SJCRH30 (cell line): ENCODE measurements at places on chromosomes 5 and 9. TPM values are rescaled to one million over a fixed set of nuclear protein-coding genes. Genes with fewer than 3 reads are reported as not detected.

- DNase-seq, result peak; percentile 54
Measured at GRCh38 chr5:125274938-125275724, 528.7 kb upstream of the ZNF608 start.

Gene GZMA
- total RNA-seq, result not detected in 2 replicates

DNA sequence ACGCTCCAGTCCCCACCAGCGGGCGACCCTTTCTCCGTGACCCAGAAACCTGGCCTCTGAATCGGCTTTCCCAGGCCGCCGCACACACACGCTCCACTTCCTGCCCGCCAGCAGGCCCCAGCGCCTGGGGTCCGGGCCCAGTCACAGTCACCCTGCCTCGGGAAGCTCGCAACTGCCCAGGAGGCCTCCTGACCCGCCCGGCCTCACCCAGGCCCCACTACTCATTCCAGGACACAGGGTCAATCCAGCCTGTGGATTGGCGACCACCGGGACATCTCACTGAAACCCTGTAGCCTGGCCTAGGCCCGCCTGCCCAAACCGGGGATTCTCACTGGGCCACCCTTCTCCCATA is 2.7 kb upstream of the IRX4 start:
- no peak for DNase-seq

DNA sequence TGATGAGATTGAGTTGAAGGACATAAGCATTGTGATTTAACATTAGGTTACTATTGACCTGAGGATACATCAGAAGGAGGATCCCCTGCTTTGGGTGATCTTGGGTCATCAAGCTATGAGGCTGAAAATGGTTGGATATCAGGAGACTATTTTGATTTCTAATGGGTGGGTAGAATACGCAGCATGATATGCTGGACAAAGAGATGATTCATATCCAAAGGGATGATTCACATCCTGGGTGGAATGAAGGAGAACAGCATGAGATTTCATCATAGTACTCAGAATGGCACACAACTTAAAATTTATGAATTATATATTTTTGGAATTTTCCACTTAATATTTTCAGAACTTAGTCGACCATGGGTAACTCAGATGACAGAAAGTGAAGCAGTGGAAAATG is 1759.5 kb upstream of the C9orf72 start:
- no peak for DNase-seq

DNA sequence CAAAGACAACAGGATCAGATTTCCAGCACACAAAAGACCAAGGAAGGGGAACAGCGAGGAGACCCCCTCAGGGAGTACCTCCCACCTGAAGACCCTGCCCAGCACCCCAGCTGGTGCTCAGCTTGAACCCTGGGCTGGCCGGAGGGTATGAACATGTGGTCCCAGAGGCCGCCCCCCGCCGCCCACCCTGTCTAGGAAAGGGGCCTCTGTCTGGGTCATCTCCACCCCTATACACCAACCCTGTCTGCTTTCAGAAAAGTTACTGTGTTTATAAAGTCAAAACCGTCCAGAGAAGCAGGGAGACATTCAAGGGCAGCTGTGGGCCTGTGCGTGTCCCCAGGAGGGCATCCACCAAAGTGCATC is 72.2 kb downstream of the ADAMTS2 start:
- no peak for DNase-seq

Gene ZCCHC9
- total RNA-seq, result 39.8 and 46.9 TPM in 2 replicates

- DNase-seq, result no peak
Measured at GRCh38 chr5:80747922-80748321, 93.1 kb upstream of the DHFR start.

DNA sequence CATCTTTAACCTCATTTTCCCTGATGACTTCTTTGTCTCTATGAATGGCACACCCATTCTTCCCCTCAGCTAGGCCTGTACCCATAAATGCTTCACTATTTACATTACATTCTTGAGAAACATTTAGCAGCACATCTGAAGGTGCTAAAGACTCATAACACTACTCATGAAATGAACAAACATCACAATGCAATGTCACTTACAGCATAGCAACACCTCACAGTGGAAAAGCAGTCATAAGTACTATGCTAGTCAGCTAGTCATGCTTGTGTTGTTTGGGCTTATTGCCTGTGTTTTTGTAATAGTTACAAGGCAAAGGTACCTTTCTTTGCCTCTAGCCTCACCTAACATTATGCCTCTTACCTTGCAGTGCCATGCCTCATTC is 228.9 kb downstream of the KIAA0825 start:
- no peak for DNase-seq

DNA sequence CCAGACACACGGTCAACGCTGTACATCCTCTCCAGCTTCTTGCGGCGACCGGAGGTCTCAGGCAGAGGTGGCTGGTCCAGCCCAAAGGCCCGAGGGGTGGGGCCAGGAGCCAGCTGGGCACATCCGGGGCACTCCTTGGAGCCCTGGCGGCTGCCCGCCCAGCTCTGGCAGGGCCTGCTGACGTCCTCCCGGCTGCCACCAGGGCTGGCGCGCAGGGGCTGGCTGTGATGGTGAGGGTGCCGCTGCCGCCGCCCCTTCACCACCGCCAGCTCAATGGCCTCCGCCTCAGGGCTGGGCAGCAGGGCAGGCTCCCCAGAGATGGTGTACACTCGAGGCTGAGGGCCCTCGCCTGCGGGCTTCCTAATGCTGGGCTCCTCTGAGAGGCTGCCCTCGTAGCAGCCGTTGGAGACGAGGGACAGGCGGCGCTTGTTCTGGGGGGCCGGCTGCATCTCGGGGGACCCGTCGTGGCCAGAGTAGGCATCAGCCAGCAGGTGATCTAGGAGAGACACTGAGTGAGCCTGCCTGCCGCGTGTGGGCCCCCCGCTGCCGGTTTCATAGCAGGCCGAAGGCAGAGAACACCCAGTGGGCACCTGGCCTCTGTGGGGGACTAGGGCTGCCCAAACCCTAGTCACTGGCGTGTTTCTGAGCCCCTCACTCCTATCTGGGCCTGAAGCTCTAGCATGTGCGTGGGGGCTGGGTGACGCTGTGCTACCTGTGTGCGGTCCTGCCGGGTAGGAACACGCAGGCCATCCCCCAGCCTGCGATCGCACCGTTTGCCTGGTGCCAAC is 1.5 kb downstream of the NSMF start:
- no peak for DNase-seq

Gene CDH12
- 0.05 and 0.24 TPM in 2 replicates for total RNA-seq

Gene PBX3
- 69.5 and 75.9 TPM in 2 replicates for total RNA-seq

GRCh38 chr5:17412760-17413671 is 85.0 kb upstream of the TAF11L2 start:
- DNase-seq, result no peak

- no peak for DNase-seq
Measured at GRCh38 chr9:14652729-14653377, 40.4 kb downstream of the ZDHHC21 start.

- DNase-seq, result no peak
Measured at GRCh38 chr9:35793461-35793860, 2.1 kb downstream of the NPR2 start.

DNA sequence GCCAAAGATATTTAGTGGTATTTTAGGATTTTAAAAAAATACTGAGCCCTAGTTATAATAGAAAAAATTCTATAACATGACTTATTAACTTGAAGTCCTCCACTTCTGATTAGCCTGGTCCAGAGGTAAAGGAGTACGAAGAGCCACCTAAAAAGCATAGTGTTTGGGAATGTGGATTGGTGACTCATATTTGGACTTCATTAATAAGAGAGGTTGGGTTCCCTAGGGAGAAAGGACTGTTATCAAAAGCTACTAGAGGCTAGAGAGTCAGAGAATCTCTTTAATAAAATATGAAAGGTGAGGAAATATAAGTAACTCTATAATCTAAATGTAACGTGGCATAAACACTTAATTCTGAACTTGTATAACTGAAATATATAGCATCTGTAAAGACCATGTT is 180.7 kb upstream of the TARS1 start:
- DNase-seq, result no peak

Gene PTAR1
- 76.3 and 85.5 TPM in 2 replicates for total RNA-seq

Gene MEIKIN
- not detected in 2 replicates for total RNA-seq

DNA sequence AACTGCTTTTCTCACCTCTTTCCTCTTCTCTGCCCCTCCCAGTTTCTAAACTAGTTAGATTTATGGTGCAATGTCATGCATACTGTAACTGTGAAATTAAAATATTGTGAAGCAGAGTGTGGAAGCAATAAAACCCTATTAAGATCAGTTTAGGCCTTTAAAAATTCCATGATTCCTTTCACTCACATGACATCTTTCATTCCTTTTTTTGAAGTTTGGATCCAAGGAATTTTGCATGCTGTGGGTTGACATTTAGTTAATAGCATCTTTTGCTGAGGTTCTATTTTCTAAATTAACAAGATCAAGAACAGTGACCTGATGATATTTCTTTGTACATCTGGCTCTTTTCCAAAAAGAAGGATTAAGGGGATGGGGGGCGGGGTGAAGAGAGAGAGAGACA is 13.7 kb downstream of the FOXD1 start:
- DNase-seq, result no peak

Gene NR2F1
- total RNA-seq, result 18.2 and 18.7 TPM in 2 replicates

Gene HTR1A
- total RNA-seq, result not detected in 2 replicates

DNA sequence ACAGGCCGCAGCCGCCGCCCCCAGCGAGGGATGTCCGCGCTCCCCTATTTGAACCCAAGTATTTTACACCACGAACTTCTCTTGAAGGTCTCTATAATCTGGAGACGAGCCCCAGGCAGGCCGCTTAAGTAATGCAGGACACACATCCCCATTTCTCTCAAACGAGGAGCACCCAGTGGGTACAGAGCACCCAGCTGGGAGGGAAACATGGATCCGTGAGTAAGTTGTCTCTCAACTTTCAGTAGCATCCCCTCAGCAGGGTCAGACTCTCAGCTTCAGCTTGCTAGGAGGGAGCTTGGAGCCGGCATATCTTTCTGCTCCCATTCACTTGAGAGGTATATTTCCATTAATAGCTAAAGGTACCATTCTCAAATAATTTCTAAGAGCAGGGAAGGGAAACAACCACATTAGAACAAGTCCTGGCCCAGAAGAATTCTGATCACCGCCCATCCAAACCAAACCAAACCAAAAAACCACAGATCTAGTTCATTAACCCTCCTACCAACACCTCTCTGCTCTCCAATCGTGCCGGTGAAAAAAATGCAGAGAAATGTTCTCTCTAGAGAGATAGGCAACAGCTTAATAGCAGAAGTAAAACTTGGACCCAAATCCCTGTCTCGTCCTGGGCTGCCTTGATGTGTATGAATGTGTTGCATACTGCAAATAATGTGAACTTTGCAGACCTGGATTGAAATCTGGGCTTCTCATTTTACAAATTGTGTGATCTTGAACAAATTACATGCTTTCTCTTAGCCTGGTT is 910 bp downstream of the TDRD7 start:
- no peak for DNase-seq

Gene ENHO
- 0.25 TPM in 1 of 2 replicates, not detected in the other for total RNA-seq

Gene SPATA24
- 8.2 and 8.8 TPM in 2 replicates for total RNA-seq

DNA sequence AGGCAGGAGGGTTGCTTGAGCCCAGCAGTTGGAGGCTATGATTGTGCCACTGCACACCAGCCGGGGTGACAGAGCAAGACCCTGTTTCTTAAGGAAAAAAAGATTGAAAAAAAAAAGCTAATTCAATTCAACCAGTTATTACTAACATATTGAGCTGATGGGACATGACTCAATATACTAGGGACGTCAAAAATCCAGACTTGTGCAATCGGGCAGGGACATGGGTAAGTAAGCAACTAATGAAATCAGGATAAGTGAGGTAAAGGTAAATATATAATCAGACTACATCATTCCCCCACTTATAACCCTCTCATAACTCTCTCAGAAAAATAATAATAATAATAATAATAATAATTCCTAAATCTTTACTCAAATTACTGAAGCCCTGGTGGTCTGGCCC is 975 bp upstream of the HAVCR1 start:
- no peak for DNase-seq

Gene CDC23
- 73.5 and 74.3 TPM in 2 replicates for total RNA-seq

Gene CAPSL
- total RNA-seq, result not detected in 2 replicates

Gene BTNL8
- not detected in 2 replicates for total RNA-seq

Gene FCN2
- total RNA-seq, result not detected in 2 replicates

GRCh38 chr5:103272377-103272776 is 13.8 kb downstream of the MACIR start:
- no peak for DNase-seq

GRCh38 chr9:1253064-1253979 is 203.2 kb downstream of the DMRT2 start:
- peak; percentile 26 for DNase-seq

- no peak for DNase-seq
Measured at GRCh38 chr5:39570403-39571027, 145.7 kb upstream of the DAB2 start.

DNA sequence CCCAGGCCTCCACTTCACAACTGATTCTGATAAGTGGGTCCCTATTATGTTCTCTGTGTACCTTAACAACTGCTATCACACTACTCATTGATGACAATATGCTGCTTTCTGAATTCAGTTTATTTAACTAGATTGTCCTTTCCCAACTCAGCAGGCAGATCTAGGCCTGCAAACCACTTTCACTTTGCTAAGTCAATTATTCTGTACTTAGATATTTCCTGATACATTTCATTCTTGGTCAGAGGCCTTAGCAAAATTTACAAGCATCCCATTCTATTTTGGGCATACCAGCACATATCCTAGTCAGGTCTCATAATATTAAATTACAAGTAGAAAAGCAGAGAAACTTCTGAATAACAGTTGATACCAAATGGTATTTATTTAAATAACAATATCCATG is 235.7 kb upstream of the HAPLN1 start:
- no peak for DNase-seq

GRCh38 chr9:77221431-77221830 is 44.1 kb downstream of the VPS13A start:
- DNase-seq, result no peak

Gene DCAF10
- 11.5 and 15.7 TPM in 2 replicates for total RNA-seq

GRCh38 chr5:142972064-142972570 is 201.9 kb downstream of the ARHGAP26 start:
- DNase-seq, result no peak

GRCh38 chr5:127950707-127951391 is 132.7 kb upstream of the SLC12A2 start:
- no peak for DNase-seq

- DNase-seq, result no peak
Measured at GRCh38 chr9:108869092-108869725, 7.1 kb downstream of the ACTL7A start.

DNA sequence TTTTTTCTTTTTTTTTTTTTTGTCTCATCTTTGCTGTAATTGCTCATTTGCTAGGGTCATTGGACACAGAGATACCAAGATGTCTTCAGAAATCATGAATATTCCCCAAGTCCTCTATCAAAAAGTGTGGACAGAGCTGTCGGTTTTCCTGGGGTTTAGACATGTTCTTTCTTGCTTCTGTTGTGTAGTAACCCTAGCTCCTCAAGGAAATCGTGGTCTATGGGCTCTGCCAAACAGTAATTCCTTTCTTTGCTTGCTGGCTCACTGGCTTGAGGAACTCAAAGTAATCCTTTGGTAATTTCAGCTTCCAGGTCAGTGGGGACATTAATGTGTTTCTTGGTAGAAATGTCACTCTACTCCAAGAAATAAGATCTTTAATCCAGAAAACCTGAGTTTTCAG is 101.7 kb downstream of the TMC1 start:
- no peak for DNase-seq

Gene MCC
- total RNA-seq, result 26.6 and 26.9 TPM in 2 replicates
